ENCODE measurements at places on chromosomes 3 and 15.

DNA sequence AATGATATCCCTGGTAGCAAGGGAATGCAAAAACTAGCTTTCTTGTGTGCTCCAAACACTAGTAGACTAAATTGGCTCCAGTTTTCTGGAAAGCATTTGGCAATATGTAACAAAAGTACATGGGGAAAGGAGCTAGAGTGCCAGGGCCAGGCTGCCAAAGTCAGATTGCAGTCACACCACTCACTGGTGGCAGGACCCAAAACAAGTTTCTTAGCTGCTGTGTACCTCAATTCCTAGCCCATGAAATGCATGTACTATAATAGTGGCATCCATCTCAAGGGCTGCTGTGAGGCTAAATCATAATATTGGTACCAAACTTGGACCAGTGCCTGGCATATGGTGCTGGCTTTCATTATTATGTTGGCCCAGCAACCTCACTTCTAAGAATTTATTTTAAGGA, 49.3 kb downstream of the CLDN18 start:
- no peak for DNase-seq

GRCh38 chr15:85748176-85748575, 46.5 kb downstream of the KLHL25 start:
- peak; percentile 4 for DNase-seq

DNA sequence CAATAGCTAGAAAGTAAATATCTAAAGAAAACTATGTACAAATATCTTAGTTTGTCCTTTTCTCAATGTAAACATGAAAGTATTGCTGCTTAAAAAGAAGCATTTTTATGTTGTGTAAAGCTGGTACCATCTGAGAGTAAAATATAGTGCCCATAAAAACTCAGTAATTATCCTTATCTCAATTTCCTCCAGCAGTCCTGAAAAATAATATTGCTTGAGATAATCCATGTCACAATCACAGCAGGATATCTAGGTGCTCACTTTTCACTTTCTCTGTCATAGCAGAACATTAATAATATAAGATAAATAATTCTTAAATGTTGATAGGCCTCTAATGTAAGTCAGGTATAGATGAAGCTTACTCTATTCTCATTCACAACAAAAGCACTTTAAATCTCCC, 285.5 kb downstream of the ZBBX start:
- DNase-seq = no peak

DNA sequence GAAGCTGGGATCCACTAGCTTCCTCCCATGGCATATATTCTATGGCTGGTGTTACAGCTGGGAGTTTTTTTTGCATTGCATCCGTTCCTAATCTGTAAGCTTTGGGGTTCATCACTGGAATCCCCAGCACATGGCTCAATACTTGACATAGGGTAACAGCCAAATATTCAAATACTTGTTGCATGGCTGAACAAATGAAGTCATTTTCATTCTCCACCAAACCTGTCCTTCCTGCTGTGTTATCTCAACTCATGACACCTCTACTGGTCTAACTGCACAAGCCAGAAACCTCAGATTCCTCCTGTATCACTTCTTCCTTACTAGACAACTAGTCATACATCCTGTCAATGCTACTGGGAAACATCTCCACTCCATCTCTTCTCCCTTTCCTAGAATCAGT, 43.4 kb downstream of the ST3GAL6 start:
- DNase-seq = no peak

DNA sequence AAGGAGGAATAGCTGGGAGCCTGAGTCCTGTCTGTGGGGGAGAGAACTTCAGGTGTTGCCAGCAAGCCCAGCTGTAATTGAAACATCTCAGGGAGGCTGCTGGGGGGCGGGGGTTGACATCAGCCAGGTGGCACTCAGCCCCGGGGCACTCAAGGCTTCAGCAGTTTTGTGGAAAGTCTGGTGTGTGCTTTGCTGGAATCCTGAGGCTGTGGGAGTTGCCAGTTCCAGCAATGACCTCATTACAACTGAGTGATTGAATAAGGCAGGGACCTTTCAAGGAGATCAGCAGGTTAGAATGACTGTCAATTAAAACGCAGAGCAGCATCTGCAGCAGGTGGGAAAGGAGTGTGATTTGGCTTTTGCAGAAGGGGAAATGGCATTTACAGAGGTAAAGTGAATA, 75.7 kb downstream of the FAM43A start:
- no peak for DNase-seq

GRCh38 chr3:96491023-96491422, 323.4 kb upstream of the EPHA6 start:
- no peak for DNase-seq

DNA sequence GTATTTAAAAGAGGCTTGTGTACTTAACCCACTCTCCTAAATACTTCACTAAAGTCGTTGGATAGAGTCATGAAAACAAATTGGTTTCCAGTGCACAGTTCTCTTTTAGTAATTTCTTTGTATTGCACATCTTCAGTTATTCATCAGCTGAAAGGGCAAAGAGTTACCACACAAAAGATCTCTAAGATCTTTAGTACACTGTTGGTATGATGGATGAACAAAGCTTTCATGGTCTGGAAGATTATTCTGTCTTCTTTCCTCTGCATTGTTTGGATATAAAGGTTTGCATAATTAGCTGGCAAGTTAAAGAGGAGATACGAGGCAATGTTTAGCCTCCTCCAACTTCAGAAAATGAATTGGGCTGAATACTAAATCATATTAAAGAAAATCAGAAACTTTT, 40.5 kb downstream of the BCHE start:
- no peak for DNase-seq

- no peak for DNase-seq
Observed at GRCh38 chr3:178318941-178319816, 217.1 kb upstream of the KCNMB2 start.

GRCh38 chr3:179717219-179717618, 64.4 kb downstream of the USP13 start:
- DNase-seq = no peak

GRCh38 chr3:41200669-41201021, 1.3 kb downstream of the CTNNB1 start:
- DNase-seq = peak; percentile 36

DNA sequence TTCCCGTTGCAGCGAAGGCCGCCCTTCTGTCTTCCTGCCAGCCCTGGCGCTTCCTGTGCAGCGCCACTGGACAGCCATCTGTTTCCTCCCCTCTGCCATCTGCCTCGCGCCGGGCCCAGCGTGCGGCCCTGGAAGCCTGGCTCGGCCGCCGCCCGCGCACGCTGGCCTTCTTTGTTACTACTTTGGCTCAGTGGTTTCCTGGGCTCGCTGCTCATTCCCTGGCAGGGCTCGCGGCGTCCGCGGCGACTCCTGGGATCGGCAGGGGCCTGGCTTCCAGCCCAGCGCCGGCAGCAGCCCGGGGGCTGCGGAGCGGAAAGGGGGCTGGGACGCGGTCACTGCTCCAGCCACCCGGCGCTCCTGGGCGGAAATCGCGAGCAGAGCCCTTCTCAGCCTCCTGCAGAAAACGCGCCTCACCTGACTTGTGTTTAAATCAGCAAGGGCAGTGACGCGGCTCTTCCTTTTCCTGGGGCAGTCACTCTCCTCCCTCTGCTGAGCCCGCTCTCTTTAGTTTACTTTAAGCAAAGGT, 10.0 kb downstream of the CMTM7 start:
- DNase-seq = peak; percentile 67

Data from CD4-positive, alpha-beta T cell treated with Interleukin-4 for 1 hour (primary cell).